ENCODE measurements at places on chromosomes 16 and 17.

GRCh38 chr16:4140652-4141051 is 24.4 kb upstream of the ADCY9 start:
- no peak for DNase-seq

- DNase-seq = no peak
Observed at GRCh38 chr16:80940069-80940856, 66.4 kb downstream of the CMC2 start.

- no peak for DNase-seq
Observed at GRCh38 chr17:52035336-52035915, 123.1 kb downstream of the CA10 start.

- no peak for DNase-seq
Observed at GRCh38 chr17:63364387-63364786, 81.7 kb downstream of the CYB561 start.

DNA sequence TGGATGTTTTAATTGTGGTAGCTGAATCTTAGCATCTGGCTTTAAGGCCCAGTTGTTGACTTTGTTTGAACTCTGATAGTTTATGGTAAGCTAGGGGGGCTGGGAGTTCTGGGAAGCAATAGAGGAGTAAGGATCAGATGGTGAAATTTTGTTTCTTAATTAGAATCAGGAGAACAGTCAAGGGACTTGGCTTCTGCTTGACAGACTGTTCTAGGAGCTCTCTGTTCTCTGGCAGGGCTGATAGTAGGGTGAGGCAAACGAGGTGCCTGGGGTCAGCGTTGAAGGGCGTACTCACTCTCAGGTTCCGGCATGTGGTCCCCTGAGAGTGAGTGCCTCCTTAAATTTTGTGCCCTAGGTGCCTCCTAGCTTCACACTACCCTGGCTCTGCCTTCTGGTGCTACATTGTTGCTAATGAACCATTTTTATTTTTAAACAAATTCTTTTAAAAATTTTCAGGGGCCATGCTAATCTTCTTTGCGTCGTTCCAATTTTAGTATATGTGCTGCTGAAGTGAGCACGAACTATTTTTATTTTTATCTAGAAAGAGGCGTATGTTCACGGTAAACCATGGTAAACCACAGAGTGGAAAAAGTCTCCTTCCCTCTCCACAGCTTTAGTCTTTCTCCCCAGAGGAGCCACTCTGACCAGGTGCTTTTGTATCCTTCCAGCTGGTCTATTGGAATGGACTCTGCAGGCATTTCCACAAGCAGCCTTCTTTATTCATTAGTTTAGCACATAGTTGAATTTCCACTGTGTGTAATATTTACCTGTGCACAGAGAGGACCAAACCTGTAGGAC is 19.7 kb downstream of the SLC7A6 start:
- DNase-seq = no peak

- no peak for DNase-seq
Observed at GRCh38 chr17:6456914-6457687, 12.8 kb downstream of the PIMREG start.

DNA sequence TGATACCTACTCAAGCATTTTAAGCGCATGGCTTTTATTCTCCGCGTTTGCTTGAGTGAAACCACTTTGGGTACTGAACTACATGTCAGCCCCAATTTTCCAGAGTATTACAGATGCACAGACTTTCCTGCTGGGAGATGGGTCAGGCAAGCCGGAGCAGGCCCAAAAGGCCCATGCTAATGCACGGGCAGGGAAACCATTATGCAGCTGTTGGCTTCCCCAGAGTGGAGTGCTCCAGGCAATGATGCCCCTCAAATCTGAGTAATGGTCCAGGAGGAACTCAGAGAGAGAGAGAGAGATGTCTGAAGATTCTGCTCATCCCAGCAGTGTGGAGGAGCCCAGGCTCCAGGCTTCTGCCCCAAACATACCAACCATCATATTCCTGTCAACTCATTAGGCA is 80.2 kb downstream of the CDH11 start:
- DNase-seq = no peak

GRCh38 chr16:23861874-23862273 is 26.1 kb downstream of the PRKCB start:
- DNase-seq = no peak

DNA sequence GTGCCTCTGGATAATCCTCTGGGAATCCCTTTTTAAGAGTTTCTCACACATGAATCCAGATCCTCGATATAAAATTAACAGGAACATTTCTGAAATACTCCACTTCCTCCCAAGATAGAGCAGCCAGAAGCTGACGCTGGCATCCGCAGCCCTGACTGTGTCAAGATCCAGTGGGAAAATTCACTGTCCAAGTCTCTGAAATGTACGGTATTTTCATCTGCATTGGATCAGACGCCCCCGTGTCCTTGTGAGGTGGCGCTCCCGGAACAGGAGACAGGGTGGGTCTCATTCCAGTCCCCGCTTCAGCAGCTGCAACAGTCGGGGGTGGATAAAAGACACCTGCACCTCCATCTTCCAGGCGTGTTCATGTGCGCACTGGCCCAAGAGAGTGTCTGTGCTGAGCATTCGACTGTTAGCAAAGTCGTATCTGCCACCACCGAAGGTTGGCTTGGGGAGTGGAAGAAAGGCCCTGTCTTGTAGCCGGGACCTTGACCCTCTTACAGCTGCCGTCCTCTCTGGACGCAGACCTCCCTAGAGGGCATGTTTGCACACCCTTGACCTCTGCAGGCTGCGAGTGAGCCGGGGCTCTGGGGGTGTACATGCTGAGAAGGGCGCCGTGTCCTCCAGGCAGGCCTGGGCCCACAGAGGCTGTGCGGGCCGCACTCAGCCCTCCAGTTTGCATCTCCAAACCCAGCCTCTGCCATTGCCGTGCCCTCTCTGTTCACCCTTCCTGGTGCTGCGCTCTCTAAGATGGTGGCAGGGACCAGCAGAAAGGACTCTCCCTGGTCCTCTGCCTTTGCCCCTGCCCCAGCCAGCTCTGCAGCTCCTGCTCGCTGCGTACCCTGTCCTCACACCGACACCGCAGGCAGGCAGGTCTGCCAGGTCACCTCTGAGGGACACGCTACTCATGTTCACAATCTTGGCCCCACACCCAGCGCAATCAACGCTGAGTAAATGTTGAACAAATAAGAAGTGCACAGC is 72.0 kb upstream of the CHMP6 start:
- no peak for DNase-seq

DNA sequence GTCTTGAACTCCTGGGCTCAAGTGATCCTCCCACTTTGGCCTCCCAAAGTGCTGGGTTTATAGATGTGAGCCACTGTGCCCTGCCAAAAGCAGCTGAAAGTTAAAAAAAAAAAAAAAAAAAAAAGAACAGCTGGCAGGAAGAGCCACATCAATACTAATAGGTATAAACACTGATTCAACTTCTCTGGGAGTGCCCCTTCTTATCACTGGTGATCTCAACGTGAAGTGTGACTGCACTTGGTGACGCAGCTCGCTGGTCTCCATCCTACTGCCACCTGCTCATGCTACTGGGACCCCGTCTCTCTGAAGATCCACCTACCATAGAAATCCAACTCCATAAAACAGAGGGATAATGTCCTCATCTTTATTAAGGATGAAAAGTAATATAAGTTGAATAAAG is 40.8 kb downstream of the RNF157 start:
- DNase-seq = peak; percentile 68

DNA sequence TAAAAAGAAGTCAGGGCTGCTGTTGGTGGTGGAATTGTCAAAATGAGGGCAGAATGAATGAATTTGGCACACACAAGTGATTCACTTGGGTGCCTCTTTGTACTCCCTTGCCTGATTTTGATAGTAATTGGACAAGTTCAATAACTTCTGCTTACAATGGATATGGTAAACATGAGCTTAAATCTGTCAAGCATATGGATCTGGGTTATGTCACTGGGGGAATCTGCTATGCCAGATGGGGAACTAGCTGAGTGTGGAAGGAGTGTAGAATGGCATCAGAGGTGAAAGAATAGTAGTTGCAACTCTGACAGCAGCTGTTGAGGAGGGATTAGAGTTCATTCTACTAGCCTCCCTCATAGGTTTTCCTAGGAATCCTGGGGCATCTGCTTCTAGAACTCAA is 724.2 kb upstream of the CDH8 start:
- DNase-seq = no peak

GRCh38 chr16:86015606-86016005 is 116.6 kb downstream of the IRF8 start:
- DNase-seq = no peak

GRCh38 chr17:30251931-30252330 is 16.4 kb upstream of the SLC6A4 start:
- no peak for DNase-seq

GRCh38 chr16:29678691-29679267 is at the start of gene QPRT:
Gene QPRT (plus strand): TSS chr16:29679180. CDS start chr16:29679198, 18 bp downstream.
- DNase-seq = no peak

DNA sequence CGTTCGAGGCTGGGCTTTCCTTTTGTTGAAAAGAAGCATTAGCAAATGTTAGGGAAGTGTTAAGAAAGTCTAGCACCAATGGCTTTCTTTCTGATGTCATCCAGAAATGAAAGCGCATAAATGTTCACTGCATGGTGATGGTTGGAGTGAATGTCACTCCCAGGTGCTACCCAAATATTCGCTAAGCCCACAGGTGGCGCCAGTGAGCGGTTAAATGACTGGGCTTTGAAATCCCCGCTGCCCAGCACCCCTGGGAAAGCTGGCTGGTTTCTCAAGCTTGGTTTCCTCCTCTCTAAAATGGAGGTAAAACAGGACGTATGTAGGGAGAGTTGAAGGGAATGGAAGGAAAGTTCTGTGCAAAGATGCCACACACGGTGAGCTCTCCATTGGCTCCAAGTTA is 104.4 kb downstream of the IRX5 start:
- DNase-seq = peak; percentile 46

- peak; percentile 65 for DNase-seq
Observed at GRCh38 chr17:59607817-59608403, 11.8 kb upstream of the CLTC start.

DNA sequence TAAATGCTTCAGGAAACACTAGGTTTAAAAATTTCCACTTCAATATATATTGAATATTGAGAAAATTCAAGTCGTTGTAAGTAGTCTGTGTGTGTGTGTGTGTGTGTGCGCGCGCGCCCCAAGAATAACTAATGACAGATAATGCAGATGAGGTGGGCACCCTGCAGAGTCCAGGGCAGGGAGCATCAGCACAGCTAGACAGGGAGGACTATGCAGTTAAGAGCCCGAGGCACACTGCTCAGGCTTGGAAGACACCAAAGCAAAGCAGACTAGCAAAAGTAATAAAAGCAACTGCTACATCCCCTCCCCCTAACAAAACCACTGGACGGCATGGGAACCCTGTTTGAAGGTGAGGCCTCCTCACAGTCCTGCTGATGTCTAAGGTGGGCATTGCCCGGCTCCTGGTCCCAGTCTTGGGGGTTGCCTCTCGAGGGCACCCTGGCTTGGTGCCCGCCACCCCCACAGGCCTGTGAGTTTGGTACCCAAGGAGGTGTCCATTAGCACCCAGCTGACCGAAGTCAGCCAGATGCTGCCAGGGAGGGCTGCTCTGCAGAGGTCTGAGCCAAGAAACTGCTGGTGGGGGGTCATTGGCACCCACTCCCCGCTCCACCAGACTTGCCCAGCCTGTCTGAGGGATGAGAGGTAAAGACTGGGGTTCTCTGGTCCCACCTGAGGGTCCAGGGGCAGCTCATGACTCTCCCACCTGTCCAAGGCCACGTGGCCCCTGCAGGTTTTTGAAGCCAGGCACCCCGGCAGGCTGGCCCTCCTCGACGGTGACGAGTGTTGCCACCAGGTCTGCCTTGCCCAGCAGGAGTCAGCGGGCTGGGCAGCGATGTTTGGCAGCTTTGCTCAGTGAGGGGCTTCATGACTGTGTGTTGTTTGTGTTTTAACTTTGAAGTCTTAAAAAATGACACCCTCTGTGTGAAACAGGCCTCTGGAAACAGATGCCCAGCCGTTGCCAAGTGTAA is 18.7 kb downstream of the LRRC75A start:
- DNase-seq = no peak

GRCh38 chr17:49031965-49032928 is 35.1 kb downstream of the IGF2BP1 start:
- DNase-seq = peak; percentile 48

DNA sequence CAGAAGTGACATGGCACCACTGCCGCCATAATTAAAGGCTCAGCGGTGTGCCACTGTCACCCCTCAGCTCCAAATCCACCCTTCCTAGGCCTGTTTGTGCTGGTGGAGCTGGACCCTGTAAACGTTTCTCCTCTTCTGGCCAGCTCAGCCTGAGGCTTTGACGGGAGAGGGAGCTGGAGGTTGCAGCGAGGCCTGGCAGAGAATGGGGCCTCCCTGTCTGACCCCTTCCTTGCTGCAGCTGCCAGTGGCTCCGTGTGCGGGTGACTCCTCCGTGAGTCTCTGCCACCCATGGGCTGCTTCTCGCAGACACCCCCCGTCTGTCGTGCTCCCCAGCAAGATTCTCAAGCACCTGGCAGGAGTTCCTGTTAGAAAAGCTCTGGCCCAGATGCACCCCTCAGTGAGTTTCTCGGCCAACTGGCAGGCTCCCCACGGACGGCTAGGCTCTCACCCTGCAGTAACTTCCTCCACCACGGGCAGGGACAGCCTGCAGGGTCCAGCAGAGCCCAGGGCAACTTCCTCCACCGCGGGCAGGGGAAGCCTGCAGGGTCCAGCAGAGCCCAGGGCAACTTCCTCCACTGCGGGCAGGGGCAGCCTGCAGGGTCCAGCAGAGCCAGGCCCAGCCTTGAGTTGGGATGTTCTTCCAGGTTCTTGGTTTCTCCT is 4.7 kb upstream of the CHMP6 start:
- DNase-seq = no peak

- peak; percentile 64 for DNase-seq
Observed at GRCh38 chr16:24858219-24859041, 12.7 kb downstream of the SLC5A11 start.

DNA sequence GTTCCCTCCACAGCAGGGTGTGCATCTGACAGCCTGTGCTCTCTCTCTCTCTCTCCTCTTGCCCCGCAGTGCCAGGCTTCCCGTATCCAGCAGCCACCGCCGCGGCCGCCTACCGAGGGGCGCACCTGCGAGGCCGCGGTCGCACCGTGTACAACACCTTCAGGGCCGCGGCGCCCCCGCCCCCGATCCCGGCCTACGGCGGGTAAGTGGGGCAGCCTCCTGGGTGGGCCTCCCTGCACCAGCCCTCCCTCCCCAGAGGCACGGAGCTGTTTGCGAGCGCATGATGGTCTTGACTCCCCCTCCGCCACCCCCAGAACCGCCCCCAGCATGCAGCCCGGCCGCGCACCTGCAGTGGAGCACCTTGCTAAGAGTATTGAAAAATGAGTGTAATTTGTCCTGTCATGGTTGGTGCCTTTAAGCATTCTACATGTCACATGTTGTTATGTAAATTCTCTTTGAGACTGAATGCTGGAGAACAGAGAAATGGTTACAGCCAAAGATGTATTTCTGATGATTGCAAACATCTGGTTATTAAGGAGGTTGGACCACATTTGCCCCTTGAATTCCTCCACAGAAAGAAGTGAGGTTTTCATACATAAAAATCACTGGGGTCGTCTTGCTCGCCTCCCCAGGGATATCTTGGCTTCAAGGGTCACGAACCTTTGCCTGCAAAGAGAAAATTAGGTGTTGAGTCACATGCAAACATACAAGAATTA is 321.3 kb downstream of the RBFOX1 start:
- DNase-seq = no peak
